Stimulated activated CD4-positive, alpha-beta T cell treated with anti-CD3 and anti-CD28 coated beads, Interleukin-12 subunit alpha, Interleukin-12 subunit beta, amount 100 ng/mL, for 24 hours (primary cell): ENCODE measurements at places on chromosomes 1 and 21.

DNA sequence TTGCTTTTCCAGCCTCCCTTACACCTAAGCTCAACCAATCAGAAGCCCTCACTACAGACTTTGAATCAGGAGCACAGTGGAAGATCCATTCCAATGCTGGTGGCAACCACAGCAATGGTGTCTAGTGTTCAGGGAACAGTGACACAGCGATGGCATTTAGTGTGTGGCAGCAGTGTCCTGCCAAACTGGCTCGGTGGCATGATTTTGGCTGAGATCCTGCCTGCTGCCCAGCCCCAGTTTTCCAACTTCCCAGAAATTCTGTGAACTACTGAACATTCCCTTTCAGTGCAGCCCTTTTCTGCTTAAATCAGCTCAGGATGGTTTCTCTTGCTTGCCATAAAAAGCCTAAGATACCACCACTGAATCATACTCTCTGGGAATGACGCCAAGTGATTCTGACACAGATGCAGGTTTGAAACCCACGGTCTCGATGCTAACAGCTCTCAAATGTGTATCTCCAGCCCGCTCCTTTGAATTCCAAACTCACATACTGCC, 8.8 kb downstream of the ASAP3 start:
- DNase-seq: no peak

DNA sequence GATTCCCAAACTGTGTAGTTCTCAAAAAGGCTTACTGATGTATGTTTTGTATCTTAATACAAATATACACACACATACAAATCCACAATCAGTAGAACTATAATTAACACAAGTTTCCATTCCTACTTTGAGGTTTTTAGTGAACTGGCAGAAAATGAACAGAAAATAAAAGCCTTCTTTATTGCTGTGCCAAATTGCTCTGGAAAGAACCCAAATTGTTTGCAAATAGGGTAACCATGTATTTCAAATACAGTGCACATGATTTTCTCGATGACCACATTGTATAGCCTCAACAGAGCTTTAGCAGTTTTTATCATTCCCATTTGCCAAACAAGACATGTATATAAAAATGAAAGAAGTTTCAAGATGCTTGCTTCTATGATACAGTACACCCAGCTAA, 173.3 kb downstream of the COL24A1 start:
- no peak for DNase-seq

- no peak for DNase-seq
Measured at GRCh38 chr1:40067023-40067422, 26.5 kb downstream of the CAP1 start.

DNA sequence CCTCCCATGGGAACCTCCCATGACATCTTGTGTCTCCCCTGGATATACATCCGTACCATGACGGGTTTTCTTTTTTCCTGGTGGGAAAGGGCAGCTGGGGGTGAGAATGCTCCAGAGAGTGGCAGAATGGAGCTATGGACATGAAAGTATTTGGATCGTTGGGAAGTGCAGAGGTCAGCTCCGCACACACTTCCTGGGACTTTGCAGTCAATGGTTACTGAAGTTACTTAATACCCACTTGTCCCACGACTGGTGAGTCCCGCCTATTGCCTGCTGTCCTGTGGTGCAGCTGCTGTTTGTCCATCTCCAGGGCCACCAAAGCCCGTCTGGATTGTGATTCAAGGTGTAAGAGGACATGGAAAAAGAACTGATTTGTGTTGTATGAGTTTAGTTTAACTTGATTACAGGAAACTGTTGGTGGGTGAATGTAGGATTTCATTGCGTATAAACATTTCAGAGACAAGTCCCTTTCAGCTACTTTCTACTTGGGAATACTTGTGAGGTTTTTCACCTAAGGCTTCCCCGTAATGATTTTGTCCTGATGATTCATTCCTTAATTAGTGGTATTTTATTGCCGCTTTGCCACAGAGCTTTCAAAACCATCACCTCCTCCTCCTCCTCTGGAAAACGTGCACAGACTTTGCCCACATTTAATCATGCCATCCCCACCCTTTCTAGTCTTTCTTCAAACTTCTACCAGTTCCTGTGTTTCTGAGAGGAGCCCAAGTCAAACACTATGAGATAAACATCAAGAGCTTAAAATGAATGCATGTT, 308.8 kb downstream of the KIF26B start:
- DNase-seq: no peak

DNA sequence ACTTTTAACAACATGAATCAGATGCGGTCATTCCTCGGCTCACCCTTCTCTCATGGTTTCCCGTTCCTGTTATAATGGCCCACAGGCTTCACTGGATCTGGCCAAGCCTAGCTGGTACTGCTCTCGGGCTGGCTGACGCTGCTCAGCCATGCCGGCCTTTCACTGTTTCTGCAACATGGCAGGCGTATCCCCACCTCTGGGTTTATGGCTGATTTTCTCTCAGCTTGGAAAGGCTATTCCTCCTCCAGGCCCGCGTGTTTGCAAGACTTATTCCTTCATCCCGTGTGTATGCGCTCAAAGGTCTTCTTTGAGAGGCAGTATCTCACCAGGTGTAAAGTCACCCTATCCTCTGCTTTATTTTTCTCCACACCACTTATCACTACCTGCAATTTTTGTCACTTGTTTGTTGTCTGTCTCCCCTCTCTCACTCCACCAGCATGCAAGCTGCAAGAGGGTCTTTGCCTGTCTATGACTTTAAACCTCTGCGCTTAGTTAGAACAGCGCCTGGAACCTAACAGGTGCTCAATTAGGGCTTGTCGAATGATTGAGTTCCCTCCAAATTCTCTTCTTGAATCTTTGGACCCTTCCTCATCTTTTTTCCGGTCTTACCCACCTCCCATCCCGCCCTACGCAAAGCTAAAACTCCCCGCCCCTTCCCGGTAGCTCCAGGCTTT, 491 bp upstream of the RAP1A start:
- DNase-seq: no peak

DNA sequence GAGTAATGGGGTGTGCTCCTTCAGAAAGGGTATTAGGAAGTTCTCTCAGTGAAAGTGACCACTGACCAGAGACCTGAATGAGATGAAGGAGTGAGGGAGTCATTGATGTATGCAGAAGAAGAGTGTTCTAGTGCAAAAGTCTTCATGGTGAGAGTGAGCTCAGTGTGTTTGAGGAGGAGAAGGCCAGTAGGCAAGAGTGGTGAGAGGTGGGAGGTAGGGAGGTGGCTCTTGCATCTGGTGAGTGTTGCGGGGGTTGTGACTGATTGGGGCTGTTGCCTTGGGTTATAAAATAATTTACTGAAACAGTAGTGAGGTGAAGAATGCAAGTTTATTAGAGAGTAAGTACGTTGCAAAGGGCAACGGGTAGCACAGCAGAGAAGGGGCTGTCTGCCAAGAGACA, 26.2 kb downstream of the FMN2 start:
- DNase-seq: no peak

- DNase-seq: no peak
Measured at GRCh38 chr1:84550826-84551225, 23.4 kb downstream of the CTBS start.

- no peak for DNase-seq
Measured at GRCh38 chr1:168863772-168864171, 134.8 kb upstream of the DPT start.

- DNase-seq: no peak
Measured at GRCh38 chr21:14058566-14058965, 152.2 kb downstream of the LIPI start.

DNA sequence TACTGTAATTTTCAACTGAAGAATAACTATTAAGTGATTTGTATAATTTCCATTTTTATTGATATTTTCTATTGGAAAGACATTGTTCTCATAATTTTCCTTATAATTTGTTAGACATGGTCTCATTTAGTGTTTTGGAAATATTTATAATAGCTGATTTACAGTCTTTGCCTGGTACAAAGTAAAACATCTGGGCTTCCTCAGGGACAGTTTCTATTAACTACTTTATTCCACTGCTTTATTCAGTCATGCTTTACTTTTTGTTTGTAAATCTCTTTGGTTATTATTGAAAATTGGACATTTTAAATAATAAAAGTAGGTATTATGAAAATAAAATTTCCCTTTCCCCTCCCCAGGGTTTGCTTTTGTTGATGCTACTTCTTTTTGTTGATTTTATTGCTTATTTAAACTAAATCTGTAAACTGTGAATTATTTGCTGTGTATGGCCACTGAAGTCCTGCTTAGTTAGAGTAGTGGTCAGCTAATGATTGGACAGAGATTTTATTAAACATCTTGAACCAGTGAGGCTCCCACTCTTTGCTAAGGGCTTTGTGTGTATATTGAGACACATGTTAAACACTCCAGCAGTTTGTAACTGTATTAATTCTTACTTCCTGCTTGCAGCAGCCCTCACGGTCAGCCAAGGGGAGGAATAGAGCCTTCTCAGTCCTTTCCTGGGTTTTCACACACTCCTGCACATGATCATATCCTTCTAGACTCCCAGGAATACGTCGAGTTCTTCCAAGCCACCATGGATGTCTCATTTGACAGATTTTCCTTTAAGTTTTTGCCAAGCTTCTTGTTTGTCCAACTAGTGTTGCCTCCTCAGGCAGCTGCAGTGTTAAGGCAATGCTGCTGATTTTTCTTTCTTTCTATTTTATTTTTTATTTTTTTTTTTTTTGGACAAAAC, 994.6 kb upstream of the PRMT6 start:
- no peak for DNase-seq

DNA sequence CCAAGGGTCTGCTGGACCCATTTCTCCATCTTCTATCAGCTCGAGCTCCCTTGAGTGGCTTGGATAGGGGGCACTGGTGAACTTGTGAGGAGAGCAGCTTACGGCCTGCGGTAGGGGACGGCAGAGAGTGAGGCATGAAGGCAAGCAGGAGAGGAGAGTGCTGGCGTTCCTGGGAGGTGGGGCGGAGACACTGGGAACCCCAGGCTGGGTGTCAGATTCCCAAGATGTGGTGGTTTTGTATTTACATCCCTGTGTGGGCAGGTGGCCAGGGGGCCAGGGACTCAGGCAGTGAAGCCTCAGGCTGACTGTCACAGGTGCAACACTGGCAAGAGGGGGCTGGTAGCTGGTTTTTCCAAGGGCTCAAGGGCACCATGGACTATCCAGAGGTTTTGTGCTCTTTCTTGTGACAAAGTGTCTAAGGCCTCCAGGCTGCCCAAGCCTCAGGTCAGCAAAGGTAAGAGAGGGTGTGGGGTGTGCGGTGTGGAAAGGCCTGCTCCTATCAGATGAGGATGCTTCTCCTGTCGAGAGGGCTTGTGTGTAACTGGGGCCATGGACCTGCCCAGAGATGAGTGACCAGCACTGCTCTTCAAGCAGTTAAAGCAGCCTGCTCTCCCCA, 45.1 kb upstream of the ROR1 start:
- DNase-seq: no peak

- no peak for DNase-seq
Measured at GRCh38 chr1:222787729-222788128, 27.1 kb upstream of the DISP1 start.

DNA sequence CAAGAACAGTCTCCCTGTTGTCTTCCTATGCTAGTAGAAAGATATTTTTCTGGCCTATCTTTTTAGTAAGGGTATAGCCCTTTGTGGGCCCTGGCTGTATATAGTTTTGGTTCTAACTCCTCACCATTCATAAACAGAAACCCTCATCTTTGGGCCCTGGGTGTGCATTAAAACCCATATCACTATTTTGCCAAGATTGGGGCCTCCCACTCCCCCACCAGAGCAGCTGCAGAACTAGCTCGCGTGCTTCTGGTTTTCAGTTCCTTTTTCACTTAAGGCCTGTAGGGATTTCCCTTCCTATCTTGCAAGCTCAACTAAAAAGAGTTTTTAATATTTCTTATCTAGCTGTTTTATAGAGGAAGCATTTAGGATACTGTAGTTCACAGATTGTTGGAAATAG, 106.4 kb downstream of the RGL1 start:
- no peak for DNase-seq

DNA sequence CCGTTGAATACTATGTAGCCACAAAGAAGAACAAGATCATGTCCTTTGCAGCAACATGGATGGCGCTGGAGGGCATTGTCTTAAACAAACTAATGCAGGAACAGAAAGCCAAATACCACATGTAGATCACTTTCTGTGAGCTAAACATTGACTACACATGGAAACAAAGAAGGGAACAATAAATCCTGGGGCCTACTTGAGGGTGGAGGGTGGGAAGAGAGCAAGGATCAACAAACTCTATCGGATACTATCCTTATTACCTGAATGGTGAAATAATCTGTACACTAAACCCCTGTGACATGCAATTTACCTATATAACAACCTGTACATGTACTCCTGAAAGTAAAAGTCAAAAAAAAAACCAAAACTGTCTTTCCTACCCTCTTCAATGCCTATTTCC, 40.8 kb upstream of the CD55 start:
- DNase-seq: no peak

DNA sequence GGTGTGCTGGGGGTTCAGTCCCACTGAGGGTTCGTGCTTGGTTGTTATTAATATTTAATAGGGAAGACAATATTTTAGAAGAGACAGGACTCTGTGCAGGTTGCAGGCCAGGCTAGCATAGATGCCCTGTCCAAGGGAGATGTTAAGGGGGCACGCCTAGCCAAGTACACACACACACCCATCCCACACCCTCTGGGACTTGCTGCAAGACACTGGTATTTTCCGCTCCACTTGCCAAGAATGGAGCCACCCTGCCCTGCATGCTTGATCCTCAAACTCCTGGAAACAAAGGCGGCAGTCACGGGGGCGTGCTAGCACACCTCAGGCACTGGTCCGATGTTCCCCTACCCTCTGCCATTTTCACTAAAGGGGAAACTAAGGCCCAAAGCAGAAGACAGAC, 99.1 kb downstream of the MRPL37 start:
- DNase-seq: no peak

GRCh38 chr1:171350594-171350993, 36.6 kb downstream of the FMO4 start:
- DNase-seq: no peak

DNA sequence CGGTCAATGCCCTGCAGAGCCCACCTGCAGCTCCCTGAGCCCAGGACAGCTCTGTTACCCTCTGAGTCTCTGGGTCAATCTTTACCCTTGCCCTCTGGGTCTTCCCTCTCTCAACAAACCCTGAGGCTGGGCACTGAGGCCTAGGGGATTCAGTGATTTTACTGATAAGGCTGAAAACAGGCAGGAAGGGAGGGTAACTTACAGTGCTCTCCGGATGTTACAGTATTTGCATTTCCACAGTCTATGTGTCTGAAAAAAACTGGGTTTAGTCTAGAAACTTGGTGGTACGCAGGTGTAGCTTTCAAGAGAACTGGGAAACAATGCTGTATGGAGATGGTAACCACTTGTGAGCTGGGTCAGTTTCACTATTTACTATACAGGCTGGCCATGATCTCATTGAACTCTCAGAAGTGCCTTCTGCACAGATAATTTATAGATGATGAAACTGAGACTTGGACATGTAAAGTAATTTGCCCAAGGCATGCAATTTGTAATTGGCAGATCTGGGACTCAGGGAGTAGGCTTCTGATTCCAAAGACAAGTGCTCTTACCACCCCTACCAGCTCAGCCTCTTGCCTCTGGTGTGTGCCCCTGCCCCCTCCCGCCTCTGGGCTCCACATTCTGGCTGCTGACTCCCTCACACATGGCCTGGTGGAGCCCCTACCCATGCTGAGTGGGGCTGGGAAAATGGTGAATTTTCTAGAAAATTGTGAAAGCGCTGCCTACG, 48.8 kb downstream of the TENT5C start:
- no peak for DNase-seq
